ENCODE measurements at places on chromosomes 6 and 20. TPM values are rescaled to one million over a fixed set of nuclear protein-coding genes. Genes with fewer than 3 reads are reported as not detected.

HLA-DMB gene
- 0.18 TPM for total RNA-seq

PREX1 gene
- total RNA-seq: 9.0 TPM

RIPOR3 gene
- 46.1 TPM for total RNA-seq

DNA sequence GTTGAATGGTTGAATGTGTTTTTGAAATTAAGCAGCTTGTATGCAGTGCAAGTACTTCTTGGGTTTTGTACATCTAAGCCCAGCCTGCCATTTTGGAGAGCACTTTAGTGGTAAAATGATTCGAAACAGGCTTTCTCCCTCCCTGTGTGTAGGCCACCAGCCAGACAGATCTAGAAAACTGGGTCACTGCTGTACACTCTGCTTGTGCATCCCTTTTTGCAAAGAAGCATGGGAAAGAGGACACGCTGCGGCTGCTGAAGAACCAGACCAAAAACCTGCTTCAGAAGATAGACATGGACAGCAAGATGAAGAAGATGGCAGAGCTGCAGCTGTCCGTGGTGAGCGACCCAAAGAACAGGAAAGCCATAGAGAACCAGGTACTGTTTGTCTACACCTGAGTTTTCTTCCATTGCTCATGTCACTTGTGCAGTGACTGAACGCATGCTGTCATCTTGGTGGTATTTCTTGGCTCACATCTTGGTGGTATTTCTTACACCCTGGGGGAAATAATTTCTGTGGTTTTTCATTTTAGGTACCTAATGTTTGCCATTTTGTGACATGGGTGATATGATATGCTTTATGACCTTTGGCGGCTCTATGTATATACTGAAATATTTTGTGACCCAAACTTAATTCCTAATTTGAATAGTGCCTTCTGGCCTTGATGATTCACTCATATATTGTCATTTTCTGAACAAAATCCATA lies 115.7 kb upstream of the CLDN20 start:
- no peaks in the 10 kb centered on the region for H3K4me1 ChIP-seq
- H3K27ac ChIP-seq: no peak overlapping the region
- H3K4me3 ChIP-seq: no peak overlapping the region
- H3K36me3 ChIP-seq: no peaks in the 10 kb centered on the region
- peaks cover 48% of the 10 kb centered on the region for H3K27me3 ChIP-seq

- peaks cover 74% of the 10 kb centered on the region for H3K27me3 ChIP-seq
- no peaks in the 10 kb centered on the region for H3K36me3 ChIP-seq
- H3K4me1 ChIP-seq: no peaks in the 10 kb centered on the region
- no peak overlapping the region for H3K27ac ChIP-seq
- no peak overlapping the region for H3K4me3 ChIP-seq
- no peak for DNase-seq
These were observed 17.8 kb downstream of the BNIP5 start for GRCh38 chr6:36318690-36319435.
